ENCODE measurements at places on chromosomes 5 and 9. TPM values are rescaled to one million over a fixed set of nuclear protein-coding genes. Genes with fewer than 3 reads are reported as not detected.

PCDHB13 gene
- 1.1 TPM for total RNA-seq

C6 gene
- not detected for total RNA-seq

MARCOL gene
- not detected for total RNA-seq

FAM114A2 gene
- 9.7 TPM for total RNA-seq

PSAT1 gene
- 317 TPM for total RNA-seq

GLRA1 gene
- not detected for total RNA-seq

DBH gene
- total RNA-seq: 0.29 TPM

DNA sequence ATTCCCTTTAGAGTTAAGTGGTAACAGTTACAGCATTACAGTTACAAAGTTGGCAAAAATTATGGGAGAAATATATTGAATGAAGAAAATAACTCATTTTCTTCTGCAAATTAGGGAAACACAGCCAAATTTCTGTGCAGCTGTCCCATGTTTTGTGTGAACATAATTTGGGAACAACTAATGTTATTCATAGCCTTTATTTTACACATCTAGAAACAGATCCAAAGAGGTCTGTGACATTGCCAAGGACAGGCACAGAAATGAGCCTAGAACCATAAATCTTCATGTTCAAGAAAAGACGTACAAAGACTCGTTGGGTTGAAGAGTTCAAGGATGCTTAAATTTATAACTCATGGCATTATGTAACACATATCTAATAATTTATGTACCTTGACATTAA is 114.1 kb upstream of the TXNDC8 start:
- no peak overlapping the region for H3K27ac ChIP-seq
- DNase-seq: no peak
- H3K36me3 ChIP-seq: no peaks in the 10 kb centered on the region
- H3K27me3 ChIP-seq: no peaks in the 10 kb centered on the region
- no peak overlapping the region for H3K4me3 ChIP-seq

DNA sequence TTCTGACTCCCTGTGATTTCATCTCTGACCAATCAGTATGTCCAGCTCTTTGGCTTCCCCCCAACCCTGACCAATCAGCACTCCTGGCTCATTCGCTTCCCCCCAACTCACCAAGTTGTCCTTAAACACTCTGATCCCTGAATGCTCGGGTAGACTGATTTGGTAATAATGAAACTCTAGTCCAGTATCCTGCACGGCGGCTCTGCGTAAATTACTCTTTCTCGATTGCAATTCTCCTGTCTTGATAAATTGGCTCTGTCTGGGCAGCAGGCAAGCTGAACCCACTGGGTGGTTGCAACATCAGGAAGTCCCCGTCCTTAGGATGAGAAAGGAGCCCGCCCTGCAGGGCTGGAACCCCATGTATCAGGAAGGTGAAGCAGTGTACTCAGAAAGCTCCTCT is 10.4 kb downstream of the FCN2 start:
- H3K36me3 ChIP-seq: no peaks in the 10 kb centered on the region
- H3K27ac ChIP-seq: no peak overlapping the region
- DNase-seq: peak; percentile 28

GRCh38 chr5:169914766-169915165 is 65.5 kb downstream of the INSYN2B start:
- H3K4me3 ChIP-seq: no peak overlapping the region
- H3K27me3 ChIP-seq: no peaks in the 10 kb centered on the region
- H3K27ac ChIP-seq: no peak overlapping the region

- H3K4me3 ChIP-seq: no peak overlapping the region
- no peaks in the 10 kb centered on the region for H3K36me3 ChIP-seq
- no peak for DNase-seq
- no peaks in the 10 kb centered on the region for H3K27me3 ChIP-seq
These were observed 201.4 kb downstream of the SMARCA2 start for GRCh38 chr9:2216591-2216990.

- H3K36me3 ChIP-seq: peaks cover 9% of the 10 kb centered on the region
- peaks cover 14% of the 10 kb centered on the region for H3K4me1 ChIP-seq
- DNase-seq: no peak
- H3K27ac ChIP-seq: no peak overlapping the region
These were observed 134.8 kb downstream of the PCSK5 start for GRCh38 chr9:76025286-76025685.

DNA sequence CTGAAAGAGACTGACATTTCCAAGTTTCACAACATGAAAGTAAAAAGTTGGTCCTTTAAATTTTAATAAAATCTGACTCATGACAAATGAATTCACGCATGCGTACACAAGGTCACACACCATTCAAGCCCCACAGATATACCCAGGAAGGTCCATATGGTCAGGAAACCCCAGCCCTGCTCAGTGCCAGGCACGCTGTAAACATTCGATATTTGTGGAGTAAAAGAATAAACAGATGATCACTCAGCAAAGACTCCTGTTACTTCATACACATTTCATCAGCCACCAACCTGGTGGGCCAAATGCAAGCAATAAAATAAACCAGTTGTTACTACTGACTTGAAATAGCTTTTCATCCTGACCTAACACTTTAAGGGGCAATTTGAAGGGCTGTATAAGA is 158.0 kb upstream of the RETREG1 start:
- H3K27me3 ChIP-seq: no peaks in the 10 kb centered on the region
- no peak overlapping the region for H3K27ac ChIP-seq
- H3K4me3 ChIP-seq: no peak overlapping the region

DNA sequence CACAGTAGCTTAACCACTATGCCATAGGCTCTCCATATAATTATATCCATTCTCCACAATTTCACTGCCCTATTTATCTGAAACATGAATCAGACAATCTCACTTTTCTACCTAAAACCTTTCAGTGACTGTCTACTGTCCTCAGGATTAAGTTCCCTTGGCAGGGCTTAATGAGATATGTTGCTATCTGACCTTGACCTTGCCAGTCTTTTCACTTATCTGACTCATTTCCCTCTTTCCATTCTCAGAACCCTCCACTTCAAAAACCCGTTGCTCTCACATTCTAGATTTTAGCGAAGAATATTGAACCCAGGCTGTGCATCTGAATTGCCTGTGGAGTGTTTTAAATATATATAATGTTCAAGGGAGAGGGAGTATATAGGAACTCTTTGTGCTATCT is 452.1 kb upstream of the MPDZ start:
- no peak for DNase-seq
- H3K36me3 ChIP-seq: no peaks in the 10 kb centered on the region
- peaks cover 3% of the 10 kb centered on the region for H3K4me1 ChIP-seq
- H3K27ac ChIP-seq: no peak overlapping the region
- peaks cover 1% of the 10 kb centered on the region for H3K27me3 ChIP-seq

DNA sequence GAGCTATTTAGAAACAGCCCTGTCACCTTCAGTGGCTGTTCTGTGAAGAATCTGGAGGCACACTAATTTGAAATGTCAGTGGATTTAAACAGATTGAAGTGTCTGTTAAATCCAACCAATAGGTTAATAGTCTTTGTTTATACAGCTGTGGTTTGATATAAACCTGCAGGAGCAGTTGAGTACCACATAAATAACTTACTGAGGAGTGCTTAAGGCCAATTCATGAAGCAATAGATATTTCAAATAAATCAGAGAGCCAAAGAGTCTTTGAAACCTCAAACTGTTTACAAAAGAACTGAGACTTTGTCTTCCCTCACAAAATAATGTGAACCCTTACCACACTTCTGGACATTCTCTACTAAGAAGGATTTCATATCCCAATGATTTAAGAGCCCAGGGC is 111.9 kb downstream of the FEM1C start:
- DNase-seq: no peak
- H3K36me3 ChIP-seq: no peaks in the 10 kb centered on the region
- no peak overlapping the region for H3K27ac ChIP-seq

- no peak overlapping the region for H3K4me3 ChIP-seq
- no peaks in the 10 kb centered on the region for H3K27me3 ChIP-seq
- no peak for DNase-seq
- H3K36me3 ChIP-seq: no peaks in the 10 kb centered on the region
These were observed 493.4 kb upstream of the COX7C start for GRCh38 chr5:86124333-86124732.

DNA sequence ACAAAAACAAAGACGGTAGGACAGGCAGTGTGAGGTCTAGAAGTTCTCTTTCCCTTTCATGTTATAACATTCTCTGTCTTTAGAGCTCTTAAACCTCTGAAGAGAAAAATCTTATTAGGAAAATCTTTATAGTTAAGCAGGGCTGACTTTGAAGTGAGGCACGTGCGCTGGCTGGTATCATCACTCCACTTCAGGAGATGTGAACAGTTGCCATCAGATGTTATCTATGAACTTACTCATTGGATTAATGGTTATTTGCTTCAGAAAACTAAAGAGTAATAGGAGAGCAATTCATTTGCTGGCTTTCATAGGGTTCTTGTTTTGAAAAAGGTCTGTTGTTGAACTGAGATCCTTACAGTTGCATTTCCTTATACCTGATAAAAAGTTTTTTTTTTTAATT is 25.7 kb downstream of the LRRTM2 start:
- H3K27ac ChIP-seq: no peak overlapping the region
- H3K4me1 ChIP-seq: no peaks in the 10 kb centered on the region
- no peak for DNase-seq
- no peak overlapping the region for H3K4me3 ChIP-seq
- no peaks in the 10 kb centered on the region for H3K36me3 ChIP-seq
- H3K27me3 ChIP-seq: no peaks in the 10 kb centered on the region

- no peaks in the 10 kb centered on the region for H3K4me1 ChIP-seq
- no peaks in the 10 kb centered on the region for H3K36me3 ChIP-seq
- no peaks in the 10 kb centered on the region for H3K27me3 ChIP-seq
- DNase-seq: no peak
- H3K4me3 ChIP-seq: no peak overlapping the region
These were observed 85.2 kb downstream of the SLC44A1 start for GRCh38 chr9:105329719-105330062.

DNA sequence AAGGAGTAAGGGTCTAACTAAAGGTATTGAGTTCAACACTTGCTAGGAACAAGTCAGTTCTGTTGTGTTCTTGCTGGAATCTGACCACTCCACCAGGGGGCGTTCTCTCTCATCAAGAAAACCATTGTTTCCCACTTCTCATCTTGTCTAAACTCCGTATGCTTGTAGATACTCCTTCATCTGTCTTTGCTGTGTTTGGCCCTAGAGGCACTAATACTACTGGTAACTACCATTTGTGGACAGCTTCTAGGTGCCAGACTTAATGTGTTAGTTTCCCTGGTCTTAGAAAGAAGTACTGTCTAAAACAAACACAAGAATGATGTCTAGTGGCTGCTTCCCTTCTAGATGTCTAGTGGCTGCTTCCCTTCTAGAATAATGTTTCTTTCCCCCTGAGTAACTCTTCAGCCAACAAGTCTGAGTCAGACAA is 18.7 kb upstream of the PTPDC1 start:
- H3K27ac ChIP-seq: no peak overlapping the region
- no peaks in the 10 kb centered on the region for H3K27me3 ChIP-seq
- no peaks in the 10 kb centered on the region for H3K4me1 ChIP-seq

DNA sequence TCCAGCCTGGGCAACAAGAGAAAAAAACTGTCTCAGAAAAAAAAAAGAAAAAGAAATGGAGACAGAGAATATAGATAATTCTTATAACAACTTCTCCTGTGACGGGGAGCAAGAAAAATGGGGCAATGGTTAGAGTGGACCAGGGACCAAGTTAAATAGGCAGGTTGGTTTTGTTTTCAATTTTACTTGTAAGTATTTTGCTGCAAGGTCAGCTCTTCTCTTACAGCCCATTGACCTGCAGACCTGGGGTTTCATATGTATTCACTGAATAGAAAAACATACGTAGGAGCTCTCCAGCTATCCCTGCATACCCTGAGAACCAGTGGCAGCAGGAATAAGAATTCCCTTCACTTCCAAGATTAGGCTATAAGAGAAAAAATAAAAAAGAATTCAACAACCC is 29.2 kb upstream of the IL13 start:
- no peaks in the 10 kb centered on the region for H3K27me3 ChIP-seq
- no peak for DNase-seq
- no peaks in the 10 kb centered on the region for H3K4me1 ChIP-seq
- no peaks in the 10 kb centered on the region for H3K36me3 ChIP-seq
- no peak overlapping the region for H3K27ac ChIP-seq
- H3K4me3 ChIP-seq: no peak overlapping the region

DNA sequence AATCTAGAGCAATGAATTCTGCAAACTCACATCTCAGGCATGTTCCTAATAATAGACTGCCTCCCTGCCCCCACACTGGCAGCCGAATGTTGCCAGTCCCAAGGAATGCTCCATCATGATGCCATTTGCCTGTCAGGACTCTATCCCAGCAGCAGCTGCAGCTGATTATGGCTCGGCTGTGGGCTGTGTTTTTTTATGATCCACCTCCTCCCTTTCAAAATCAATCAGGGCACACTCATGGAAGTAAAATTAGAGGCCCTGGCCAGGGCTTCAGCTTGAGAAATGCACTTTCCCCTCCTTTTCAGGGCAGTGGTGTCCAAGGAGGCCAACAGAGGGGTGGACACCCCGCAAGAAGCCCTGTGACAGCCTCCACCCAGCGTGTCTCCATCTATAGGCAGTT is 176.7 kb upstream of the S1PR3 start:
- H3K27ac ChIP-seq: no peak overlapping the region
- no peaks in the 10 kb centered on the region for H3K36me3 ChIP-seq
- no peaks in the 10 kb centered on the region for H3K27me3 ChIP-seq
- H3K4me1 ChIP-seq: peaks cover 6% of the 10 kb centered on the region
- no peak overlapping the region for H3K4me3 ChIP-seq

GRCh38 chr5:80406980-80407734 is 707 bp upstream of the ZFYVE16 start:
- H3K4me3 ChIP-seq: peak overlapping the region; percentile 79
- H3K4me1 ChIP-seq: no peaks in the 10 kb centered on the region
- no peaks in the 10 kb centered on the region for H3K36me3 ChIP-seq
- no peak for DNase-seq

GRCh38 chr9:33817327-33818166 is 587 bp downstream of the UBE2R2 start:
- H3K27me3 ChIP-seq: no peaks in the 10 kb centered on the region
- DNase-seq: peak; percentile 83
- peak overlapping the region; percentile 97 for H3K27ac ChIP-seq
- H3K4me3 ChIP-seq: peak overlapping the region; percentile 97

DNA sequence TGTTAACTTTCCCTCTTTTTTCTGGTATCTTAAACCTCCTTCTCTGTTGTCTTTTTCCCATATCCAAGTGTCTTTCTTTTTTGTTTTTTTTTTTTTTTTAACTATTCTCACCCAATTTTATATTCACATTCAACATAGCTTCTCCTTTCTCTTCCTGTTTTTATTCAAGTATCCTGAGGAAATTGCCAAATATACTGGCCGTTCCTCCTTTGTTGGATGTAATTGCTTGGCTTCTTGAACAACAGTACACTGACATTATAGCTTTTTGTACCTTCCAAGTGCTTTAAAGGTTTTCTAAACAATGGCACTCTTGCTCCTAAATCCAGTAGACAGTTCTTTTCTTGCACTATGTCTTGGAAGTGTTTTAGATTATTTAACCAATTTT is 1146.8 kb downstream of the MAT2B start:
- H3K4me3 ChIP-seq: no peak overlapping the region
- no peak for DNase-seq
- no peaks in the 10 kb centered on the region for H3K4me1 ChIP-seq
- H3K36me3 ChIP-seq: no peaks in the 10 kb centered on the region

- no peaks in the 10 kb centered on the region for H3K27me3 ChIP-seq
- no peak overlapping the region for H3K27ac ChIP-seq
- peaks cover 12% of the 10 kb centered on the region for H3K36me3 ChIP-seq
- no peaks in the 10 kb centered on the region for H3K4me1 ChIP-seq
- no peak for DNase-seq
- no peak overlapping the region for H3K4me3 ChIP-seq
These were observed 40.7 kb upstream of the MTMR12 start for GRCh38 chr5:32353420-32353819.

All from H1 (cell line).